Dermis microvascular lymphatic vessel endothelial cell (primary cell): ENCODE measurements at places on chromosomes 2 and 18.
A peak's percentile ranks its signal among the peaks of the same experiment; 100 is the strongest.

DNA sequence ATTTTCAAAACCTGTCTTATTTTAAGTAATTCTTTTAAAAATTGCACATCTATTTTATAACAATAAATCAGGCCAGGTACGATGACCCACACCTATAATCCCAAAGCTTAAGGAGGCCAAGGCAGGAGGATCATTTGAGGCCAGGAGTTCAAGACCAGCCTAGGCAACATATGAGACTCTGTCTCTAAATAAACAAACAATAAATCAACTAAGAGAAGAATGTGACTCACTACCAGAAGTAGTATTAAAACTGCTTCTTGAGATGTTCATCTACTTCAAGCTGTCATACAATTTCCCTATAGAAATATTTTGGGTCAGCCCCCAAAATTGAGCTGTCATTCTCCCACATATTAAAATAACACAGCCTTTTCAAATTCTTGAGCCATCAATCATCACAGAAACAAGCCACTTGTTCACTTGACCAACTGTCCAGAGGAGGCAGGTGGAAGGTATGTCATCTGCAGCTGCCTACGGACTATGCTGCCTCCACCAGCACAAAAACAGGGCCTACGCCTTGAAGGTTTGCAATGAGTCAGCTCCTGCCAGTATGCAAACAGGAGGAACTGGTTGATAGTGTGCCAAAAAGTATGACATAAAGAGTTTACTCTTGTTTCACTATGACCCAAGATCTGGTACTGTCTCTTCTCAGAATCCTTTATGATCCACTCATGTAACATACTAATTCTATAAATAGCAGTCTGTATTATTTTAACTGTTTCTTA is 33.6 kb downstream of the KIDINS220 start:
- peak; percentile 90 for DNase-seq

DNA sequence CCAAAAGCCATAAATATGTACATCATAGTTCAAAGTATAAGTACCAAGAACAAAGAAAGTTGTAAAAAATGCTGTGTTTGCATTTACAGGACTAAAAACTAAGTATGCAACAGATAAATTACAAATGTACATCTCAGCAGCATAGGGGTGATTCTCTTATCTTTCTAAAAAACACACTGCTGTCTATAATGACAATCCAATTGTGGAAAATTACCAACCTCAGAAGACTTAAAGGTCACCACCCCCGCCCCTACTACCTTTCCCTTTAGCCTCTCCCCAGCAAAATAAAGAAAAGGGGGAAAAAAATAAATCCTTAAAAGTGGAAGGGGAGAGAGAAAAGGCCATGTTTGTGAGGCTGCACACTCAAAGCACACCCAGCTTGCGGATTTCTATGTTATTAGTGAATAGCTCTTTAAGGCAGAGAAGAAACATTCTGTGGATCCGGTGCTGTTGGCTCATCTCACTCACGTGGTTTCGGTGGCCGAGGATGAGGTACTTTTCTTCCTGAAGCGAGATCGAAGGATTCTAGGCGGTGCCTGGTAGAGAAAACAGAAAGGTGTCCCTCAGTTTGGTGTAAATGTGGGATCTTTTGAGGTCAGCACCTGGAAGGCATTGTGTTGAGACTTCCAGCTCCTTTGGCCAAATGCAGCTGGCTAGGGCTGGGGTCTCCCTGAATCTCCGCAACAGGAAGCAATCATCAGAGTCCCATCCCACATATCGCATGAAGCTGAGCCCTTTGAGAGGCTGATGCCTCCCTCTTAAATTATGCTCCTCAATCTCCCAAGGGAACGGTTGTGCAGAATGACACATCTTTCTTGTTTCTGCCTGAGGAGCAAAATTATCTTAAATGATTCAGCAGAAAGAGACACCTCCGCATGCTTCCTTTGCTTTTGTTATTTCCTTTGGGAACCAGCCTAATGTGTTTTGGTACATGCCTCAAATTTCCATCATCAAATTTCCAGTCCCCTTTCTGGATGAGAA is 17.6 kb downstream of the MRPL35 start:
- DNase-seq, result no peak

- DNase-seq, result peak; percentile 91
Observed at GRCh38 chr18:6807515-6808257, 78.2 kb downstream of the ARHGAP28 start.

DNA sequence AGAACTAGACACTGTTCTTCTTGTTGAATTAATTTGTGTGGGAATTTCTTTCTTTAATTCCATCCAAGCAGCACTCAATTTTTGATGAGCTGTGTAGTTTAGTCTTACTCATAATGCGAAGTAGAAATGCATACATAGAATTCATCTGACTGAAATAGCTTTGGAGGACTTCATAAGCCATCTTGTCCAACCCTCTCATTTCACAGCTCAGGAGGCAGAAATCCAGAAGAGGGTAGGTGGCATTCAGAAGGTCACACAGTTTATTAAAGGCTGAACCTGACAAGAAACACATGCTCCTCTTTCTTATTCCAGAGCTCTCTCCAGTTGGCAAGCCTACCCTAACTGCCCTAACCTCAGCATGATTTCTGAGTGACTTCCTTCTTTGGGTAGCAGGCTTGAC is 169.2 kb upstream of the NOSTRIN start:
- DNase-seq, result no peak

DNA sequence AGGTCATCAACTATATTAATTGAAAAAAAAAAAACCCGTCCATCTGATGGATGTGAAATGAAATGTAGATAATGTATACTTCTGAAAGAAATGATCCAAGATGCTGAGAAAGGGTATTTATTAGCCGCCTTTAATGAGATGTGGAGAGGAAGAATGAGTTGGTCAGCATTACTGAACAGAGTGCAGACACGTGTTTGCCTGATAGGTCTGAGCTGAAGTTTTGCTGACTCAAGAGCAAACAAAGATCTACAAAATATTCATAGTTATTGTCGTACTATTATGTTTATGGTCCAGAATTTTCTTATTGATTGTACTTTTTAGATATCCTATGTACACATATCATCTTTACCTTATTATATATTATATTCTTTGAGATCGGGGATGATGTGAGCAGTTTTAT is 235.3 kb downstream of the RDH14 start:
- DNase-seq, result no peak

GRCh38 chr2:45167920-45168629 is 158.8 kb upstream of the SIX2 start:
- no peak for DNase-seq

DNA sequence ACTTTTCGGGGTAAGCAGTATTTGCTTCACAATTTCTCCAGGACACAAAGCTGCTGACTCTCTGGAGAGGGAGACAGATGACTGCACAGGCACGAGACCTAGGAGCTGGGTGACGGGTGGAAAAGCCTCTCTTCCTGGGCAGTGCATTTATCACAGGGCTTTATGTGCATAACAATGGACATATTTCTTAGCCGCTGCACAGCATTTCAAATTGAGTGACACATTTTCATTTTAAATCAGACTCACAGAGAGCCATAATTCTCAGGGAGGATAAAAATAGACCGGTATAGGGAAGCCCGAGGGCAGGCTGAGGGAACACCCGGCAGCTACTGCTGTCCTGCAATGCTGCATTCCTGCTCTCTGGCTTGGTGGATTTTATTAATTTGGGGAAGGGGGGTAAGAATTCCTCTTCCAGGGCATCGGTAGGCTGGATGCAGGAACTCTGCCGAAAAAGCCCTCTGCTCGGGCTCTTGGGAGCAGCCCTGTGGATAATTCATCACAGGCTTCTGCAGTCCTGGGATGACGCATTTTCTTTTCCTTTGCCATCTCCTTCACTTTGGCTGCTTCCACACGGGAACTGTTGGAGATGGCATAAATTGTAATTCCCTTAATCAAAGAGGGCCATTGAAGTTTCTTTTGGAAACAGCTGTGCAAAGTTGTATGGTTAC is 108.1 kb upstream of the ACAA2 start:
- DNase-seq, result no peak

DNA sequence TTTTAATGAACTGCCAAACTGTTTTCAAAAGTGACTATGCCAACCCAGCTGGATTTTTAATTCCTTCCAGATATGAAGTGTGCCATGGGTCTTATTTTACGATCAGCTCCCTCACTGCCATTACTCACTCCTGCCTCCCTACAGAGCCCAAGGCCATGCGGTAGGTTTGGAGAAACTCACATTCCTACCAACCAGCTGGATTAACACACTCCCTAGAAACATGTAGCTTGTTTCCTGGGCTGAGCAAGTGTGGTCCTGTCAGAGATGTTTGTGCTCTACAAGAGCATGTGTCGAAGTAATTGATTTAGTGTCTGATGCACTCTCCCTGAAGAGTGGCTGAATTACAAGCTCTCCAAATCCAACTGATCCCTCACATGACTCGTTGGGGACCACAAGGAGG is 82.5 kb downstream of the SPP2 start:
- no peak for DNase-seq

DNA sequence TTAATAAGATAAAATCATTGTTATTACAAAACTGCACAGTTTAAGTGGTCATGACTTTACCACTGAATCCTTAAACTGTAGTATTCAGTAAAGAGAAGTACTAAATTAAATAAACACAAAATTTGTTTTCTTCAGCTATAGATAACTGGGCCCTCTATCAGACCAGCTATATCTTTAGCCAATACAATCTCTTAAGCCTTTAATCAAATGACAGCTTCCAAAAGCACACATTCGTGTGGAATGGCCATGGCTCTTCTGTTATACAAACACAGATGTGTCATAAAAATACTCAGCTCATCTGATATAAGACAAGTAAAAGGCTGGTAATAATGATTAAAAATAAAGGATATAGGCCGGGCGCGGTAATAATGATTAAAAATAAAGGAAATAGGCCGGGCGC is 57.6 kb upstream of the CDKL4 start:
- DNase-seq, result no peak

GRCh38 chr2:98015671-98016070 is 19.9 kb upstream of the TMEM131 start:
- no peak for DNase-seq

GRCh38 chr18:766550-766860 is 45.5 kb downstream of the YES1 start:
- DNase-seq, result no peak

DNA sequence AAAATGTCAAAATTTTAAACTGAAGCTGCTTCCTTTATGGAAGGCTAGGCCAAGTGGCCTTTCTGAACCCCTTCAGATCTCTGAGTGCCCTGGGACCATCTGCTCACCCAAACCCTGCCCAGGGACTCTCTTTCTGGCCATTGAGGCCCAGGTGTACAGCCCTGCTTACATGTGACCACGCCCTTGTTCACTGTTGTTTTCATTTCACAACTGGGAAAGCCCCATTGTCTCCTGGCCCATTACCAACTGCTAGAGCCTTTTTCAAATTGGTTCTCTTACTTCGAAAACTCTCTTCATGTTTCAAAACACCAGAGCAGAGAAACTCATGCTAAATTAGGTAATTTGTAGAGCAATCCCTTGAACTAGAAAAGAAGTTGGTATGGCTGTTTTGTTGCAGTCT is 219.5 kb upstream of the TANK start:
- no peak for DNase-seq

DNA sequence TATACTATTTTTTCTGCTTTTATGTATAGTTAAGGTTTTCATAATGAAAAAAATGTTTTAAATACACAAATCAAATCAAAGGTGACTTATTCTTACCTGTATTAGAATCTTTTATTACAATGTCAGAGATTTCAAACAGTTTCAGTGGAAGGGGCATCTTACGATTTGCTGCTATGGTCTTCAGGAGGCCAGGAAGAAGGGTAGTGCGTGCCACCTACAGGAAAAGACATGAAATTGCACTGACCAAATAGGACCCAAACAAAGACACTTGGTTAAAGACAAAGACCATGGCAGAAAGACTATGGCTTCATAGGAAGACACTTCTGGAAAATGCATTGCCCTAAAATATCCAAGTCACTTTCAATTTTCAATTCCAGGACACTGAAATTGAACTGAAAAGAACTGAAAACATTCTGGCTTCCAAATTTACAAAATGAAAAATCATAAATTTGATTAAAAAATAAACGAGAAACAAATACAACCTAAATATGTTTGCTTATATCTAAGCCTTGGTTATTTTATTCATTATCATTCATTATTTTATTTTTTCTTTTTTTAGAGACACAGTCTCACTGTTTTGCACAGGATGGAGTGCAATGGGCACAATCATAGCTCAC is 42.1 kb downstream of the FARSB start:
- peak; percentile 16 for DNase-seq

GRCh38 chr2:240602266-240603050 is 15.9 kb downstream of the CAPN10 start:
- DNase-seq, result no peak

GRCh38 chr2:98359986-98360385 is 13.7 kb downstream of the CNGA3 start:
- no peak for DNase-seq

- DNase-seq, result no peak
Observed at GRCh38 chr2:15914596-15915385, 25.6 kb upstream of the MYCN start.

DNA sequence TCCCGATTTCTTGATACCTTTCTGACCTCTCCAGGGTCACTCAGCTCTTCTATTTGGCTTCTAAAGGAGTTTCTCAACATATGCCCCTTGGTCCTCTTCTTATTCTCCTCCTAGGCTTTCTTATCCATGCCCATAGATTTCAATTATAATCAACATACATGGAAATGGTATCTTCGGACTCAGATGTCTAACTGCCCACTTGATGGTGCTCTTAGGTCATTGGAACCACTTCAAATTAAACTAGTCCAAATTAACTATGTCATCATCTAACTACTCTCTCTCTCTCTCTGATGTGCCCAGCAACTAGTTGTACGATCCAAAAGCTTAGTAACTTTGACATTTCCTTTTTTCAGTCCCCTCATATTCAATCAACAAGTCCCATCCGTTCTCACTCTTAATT is 43.2 kb upstream of the GPR75 start:
- DNase-seq, result no peak

DNA sequence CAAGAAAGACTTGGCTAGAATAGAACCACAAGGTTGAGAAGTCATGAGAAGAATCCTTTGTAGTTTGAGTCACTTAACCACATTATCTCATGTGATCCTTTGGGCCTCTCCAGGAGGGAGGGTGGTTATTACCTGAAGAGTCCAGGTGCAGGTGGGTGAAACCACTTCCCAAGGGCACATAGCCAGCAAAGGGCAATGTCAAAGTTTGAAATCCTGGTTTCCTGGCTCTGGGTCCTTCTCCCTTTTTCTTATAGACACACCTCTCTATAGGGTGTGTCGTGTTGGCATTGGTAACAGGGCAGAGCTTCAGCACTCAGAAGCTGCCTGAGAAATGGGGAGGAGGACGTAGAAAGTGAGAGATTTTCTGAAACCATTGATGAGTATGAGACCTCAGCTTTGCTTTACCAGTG is 137.9 kb downstream of the MGAT5 start:
- DNase-seq, result no peak

- peak; percentile 97 for DNase-seq
Observed at GRCh38 chr18:67232406-67232805, 284.1 kb downstream of the DSEL start.

GRCh38 chr2:50401772-50402653 is 629.9 kb downstream of the NRXN1 start:
- peak; percentile 52 for DNase-seq

DNA sequence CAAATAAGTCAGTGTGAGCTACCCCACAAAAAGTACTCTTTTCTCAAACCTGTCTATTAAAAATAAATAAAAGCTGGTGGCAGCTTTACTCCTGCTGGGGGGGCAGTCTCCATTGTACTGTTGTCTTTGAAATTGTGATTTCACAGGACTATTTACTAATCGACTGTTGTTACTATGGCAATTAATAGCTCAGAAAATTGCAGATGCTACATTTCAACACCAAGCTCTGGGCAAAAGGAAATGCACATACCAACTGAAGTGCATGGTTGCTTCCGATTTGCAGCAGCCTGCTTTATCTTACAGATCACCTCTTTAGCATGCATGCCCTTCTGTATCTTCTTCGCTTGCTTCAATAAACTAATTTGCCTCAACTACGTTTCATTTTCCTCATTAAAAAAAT is 117.6 kb upstream of the DAPL1 start:
- no peak for DNase-seq
